ENCODE measurements at places on chromosomes 6 and 20.

- DNase-seq, result no peak
Observed at GRCh38 chr6:168713839-168714238, 272.9 kb downstream of the SMOC2 start.

- DNase-seq, result peak; percentile 72
Observed at GRCh38 chr20:32972181-32973076, 31.8 kb downstream of the SUN5 start.

GRCh38 chr6:107737397-107737793 lies 86.7 kb downstream of the SCML4 start:
- DNase-seq, result no peak

- DNase-seq, result no peak
Observed at GRCh38 chr20:37911838-37912281, 8.9 kb downstream of the VSTM2L start.

DNA sequence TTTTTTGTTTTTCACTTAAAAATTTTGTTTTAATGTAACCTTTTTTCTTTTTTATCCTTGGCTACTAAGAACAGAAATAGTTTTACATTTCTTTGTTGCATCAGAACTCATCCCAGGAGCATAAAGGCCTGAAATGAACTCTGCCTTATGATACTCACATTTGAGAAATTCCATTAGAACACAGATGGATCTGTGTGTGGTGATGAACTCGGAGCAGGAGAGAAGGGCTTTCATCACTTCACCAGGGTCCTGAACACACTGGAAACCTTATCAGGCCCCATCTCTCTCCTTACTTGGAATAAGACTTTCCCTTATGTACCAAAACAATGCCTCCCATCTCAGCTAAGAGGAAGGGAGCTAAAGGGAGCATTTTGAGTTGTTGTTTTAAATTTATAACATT lies 139.4 kb downstream of the PHF3 start:
- no peak for DNase-seq

GRCh38 chr20:17761604-17762003 lies 61.8 kb downstream of the BANF2 start:
- DNase-seq, result no peak

Measured in activated effector memory CD4-positive, alpha-beta T cell treated with Interleukin-2 at 50 U/mL for 16 hours (primary cell).